Left renal pelvis (tissue), 4 donors: ENCODE measurements at places on chromosomes 3 and 15.

GRCh38 chr3:52227117-52227516, 1.7 kb upstream of the TLR9 start:
- DNase-seq, result no peak

DNA sequence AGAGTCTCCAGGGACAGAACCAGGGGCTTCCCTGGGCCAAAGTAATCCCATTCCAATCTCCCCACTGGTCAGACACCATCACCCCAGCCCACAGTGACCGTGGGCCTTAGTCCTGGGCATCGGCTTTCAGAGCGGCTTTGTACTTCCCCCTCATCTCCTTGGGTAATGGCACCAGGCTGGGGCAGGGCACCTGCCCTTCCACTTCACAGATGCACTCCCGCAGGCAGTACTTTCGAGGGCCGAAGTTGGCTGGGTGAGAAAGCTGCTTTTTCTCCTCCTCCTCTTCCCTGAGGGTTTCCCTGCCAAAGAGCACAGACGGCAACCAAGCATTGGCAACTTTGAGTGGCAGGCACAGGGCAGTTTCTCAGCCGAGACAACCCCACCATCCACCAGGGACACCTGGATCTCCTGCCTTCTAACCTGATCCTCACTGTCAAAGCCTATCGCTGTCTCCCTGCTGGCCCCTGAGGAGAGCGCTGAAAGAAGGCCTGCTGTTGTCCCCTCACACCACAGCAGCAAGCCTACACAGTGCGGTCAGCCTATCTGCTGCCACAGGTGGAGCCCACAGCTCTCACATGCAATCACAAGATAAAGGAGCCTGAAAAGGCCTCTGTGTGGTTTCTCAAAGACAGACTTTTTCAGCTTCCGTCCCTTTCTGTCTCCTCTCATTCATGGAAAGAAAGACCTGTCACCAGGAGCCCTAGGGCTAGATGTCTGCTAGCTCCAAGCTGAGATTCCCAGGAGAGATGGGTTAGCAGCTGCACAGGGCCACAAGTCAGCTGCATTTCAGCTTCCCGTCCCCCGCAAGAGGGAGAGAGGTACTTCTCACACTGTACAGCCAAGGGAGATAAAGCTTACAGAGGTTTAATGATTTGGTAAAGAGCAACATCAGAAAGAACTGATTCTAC, 12.5 kb downstream of the MRPS25 start:
- no peak for DNase-seq

GRCh38 chr3:85864896-85865295, 906.1 kb downstream of the CADM2 start:
- DNase-seq, result no peak

GRCh38 chr3:127529346-127530188, 61.0 kb downstream of the TPRA1 start:
- DNase-seq, result no peak

GRCh38 chr3:45552794-45553371, 41.7 kb upstream of the LIMD1 start:
- DNase-seq, result no peak

GRCh38 chr3:135416182-135416581, 549.3 kb upstream of the PPP2R3A start:
- no peak for DNase-seq

- no peak for DNase-seq
Measured at GRCh38 chr15:88680241-88681001, 41.6 kb downstream of the ISG20 start.

DNA sequence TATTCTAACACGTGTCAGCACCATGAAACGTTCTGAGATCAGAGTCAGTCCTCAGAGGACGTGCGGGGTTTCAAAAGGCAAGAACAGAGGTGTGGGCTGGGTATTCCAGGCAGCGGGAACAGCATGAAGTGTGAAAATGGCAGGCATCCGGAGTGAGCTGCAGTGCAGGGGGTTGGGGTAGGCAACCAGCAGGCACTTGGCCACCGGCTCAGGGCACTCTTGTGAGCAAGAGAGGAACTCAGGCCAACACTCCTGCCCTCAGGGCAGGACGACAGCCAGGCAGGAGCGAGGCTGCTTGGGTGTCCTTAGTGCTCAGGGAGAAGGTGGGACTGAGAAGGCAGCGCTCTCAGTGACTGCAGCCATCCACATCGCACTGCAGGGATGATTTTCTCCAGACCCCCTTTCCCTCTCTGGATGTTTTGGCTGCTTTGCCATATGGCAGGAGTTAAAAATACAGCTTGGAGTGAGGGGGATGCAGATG, 151.1 kb downstream of the NUP210 start:
- no peak for DNase-seq
